Aorta (tissue), 5 donors: ENCODE measurements at places on chromosomes 7 and 10. TPM values are rescaled to one million over a fixed set of nuclear protein-coding genes. Genes with fewer than 3 reads are reported as not detected.

Gene AOC1
- total RNA-seq, result not detected

Gene PSD
- total RNA-seq, result 1.4 TPM

Gene CEP55
- 0.55 TPM for total RNA-seq

Gene HHEX
- 11.5 TPM for total RNA-seq

- no peak overlapping the region for H3K27ac ChIP-seq
- no peaks in the 10 kb centered on the region for H3K4me1 ChIP-seq
- no peaks in the 10 kb centered on the region for H3K36me3 ChIP-seq
- no peak for DNase-seq
- no peak overlapping the region for H3K4me3 ChIP-seq
These were observed 58.6 kb downstream of the RAMP3 start for GRCh38 chr7:45216181-45216580.

DNA sequence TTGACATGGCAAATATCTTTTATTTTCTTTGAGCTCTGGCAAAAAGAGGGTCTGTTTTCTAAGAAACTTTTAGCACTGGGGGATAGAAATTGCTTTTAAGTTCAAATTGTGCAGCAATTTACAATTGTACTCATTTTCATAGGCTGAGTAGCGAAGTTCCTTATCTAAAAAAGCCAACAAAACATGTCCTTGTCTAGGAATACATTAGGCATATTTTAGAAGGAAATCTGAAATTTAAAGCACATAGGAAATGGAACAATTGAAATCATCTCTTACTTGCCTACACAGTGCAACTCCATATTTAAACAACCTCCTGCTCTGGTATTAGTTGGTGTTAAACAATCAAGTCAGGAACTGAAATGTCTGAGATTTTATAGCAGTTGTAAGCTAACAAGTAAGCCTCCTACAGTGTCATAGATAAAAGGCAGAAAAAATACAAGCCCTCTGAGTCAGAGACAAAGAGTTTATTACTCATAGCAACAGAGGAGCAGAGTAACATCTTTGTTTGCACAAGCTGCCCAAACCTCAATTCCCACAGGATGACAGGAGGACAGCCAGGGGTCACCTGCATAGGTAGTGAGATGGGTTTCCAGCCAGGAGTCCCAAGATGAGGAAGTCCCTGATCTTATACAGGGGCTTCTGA is 280.2 kb upstream of the HGF start:
- no peak overlapping the region for H3K4me3 ChIP-seq
- no peak overlapping the region for H3K27ac ChIP-seq
- DNase-seq, result no peak
- no peaks in the 10 kb centered on the region for H3K4me1 ChIP-seq
- H3K36me3 ChIP-seq, result no peaks in the 10 kb centered on the region
- H3K27me3 ChIP-seq, result no peaks in the 10 kb centered on the region

GRCh38 chr7:47085491-47086275 is 496.2 kb downstream of the TNS3 start:
- H3K36me3 ChIP-seq, result no peaks in the 10 kb centered on the region
- H3K4me3 ChIP-seq, result no peak overlapping the region
